ENCODE measurements at places on chromosomes 3 and 15.

- DNase-seq = no peak
These were observed 114.4 kb downstream of the PLCL2 start for GRCh38 chr3:16999161-16999560.

GRCh38 chr3:178655488-178655887 is 119.3 kb downstream of the KCNMB2 start:
- no peak for DNase-seq

DNA sequence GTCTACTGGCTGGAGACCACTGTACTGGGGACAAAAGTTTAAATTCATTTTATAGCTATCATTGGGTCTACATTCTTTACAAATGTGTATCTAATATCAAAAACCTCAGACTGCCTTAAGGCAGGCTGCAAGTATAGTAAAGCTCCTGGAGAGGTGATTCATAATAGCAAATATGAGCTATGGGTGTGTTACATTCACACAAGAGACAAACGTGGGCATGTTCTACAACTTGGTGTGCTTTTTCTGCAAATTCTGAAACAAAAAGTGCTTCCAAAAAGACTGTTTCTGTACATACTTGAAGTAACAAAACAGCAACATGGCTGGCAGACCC is 1101.4 kb downstream of the ROBO1 start:
- DNase-seq = no peak

- DNase-seq = no peak
These were observed 82.3 kb downstream of the LPP start for GRCh38 chr3:188236271-188236670.

- DNase-seq = no peak
These were observed 15.3 kb downstream of the LRRC49 start for GRCh38 chr15:70907784-70908471.

GRCh38 chr15:27743638-27744037 is 355.5 kb downstream of the OCA2 start:
- DNase-seq = no peak

DNA sequence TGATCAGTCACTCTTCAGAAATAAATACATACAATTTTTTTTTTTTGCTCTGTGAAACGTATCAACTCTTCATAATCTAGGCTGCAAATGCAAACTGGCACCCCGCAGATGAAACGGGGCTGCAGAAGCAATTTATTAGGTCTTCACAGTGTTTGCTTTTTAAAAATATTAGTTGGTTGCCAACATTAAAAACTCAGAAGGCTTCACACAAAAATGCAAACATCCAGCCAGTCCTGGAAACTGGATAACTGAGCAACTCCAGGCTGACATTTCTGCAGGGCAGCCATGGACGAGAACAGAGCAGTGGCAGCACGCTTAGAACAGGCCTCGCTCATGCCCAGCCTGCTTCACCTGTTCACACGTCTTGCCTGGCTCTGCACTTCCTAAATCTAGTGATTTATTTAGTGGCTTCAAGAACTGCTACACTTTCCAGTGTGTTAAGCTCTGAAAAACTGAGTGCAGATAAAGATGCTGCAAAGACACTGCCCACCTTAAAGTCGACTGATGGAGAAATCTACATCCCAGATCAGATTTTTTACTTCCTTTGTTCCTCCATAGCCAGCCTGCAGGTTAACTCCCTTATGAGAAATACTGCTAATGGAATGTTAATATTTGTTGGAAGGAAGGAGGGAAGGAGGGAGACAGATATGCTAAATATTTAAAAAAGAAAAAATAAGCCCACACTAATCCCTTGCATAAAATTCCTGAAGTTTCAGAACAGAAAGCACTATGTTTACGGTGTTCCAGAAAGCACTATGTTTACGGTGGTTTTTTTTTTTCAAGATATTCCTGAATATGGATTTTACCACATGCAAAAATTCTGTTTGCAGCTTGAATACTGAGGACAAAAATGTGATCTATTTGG is 53.6 kb downstream of the SETMAR start:
- DNase-seq = no peak

DNA sequence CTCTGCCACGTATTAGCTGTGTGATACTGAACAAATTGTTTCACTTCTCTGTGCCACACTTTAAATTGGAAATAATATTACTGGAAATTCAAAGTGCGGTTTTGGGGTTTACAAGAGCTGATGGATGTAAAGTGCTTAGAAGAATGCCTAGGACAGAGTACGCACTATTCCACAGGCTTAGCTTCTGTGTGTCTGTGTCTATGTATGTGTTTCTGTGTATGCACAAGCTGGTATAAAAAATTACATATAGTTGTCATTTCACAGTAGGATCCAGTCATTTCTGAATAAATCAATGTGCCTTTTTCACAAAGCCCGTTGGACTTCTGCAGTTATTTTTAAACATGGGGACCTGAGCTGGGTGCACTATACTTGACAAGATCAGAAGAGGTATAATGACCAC is 370.4 kb downstream of the TUSC7 start:
- DNase-seq = no peak

DNA sequence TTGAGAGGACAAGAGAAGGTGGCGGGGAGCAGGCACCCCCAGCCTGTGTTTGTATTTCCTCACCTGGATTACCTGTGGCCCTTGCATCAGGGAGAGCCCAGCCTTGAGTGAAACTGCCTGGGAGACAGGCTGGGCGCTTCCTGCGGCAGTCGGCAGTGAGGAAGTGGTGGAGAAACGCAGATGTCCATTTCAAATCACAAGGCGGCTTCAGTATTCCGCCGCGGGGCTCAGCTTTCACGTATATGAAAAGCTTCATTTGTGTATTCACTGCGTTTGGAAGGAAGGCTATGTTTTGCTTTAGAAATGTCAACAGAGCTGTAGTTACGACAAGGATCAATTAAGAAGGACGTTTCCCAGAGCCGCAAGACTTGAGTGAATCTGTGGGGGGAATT is 167.4 kb upstream of the CTDSPL start:
- DNase-seq = no peak

- no peak for DNase-seq
These were observed 257.3 kb downstream of the ABHD5 start for GRCh38 chr3:43948013-43948412.

DNA sequence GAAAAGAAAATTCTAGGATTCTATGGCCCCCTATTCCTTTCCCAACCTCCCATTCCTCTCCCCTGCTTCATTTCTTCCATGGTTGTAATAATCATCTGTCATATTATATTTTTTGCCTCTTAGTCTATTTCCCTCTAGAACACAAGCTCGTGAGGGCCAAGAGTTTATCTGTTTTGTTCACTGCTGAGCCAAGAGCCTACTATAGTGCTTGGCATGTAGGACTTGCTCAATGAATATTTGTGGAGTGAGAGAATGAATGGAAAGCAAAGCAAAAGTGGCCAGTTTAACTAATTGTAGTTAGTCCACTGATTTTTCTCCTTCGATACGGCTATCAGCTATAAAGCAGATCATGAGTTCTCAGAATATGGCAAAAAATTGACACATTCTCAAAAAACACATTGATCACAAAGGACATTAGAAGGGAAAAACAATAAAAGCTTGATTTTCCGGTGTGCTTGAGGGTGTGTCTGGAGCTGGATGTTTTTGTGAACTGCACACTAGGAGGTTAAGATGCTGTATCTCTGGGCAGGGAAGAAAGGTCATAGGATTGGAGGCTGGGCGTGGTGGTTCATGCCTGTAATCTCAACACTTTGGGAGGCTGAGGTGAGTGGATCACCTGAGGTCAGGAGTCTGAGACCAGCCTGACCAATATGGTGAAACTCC is 25.0 kb upstream of the CTSH start:
- DNase-seq = no peak

DNA sequence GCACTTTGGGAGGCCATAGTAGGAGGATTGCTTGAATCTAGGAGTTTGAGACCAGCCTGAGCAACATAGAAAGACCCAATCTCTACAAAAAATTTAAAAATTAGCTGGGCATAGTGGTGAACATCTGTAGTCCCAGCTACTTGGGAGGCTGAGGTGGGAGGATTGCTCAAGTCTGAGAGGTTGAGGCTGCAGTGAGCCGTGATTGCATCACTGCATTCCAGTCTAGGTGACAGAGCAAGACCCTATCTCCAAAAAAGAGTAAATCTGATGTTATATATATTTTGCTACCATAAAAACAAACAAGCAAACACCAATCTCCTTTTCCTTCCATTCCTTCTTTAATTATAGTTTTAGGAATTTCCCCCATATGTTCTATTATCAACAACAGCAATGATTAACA is 74.2 kb upstream of the RNU6-1 start:
- no peak for DNase-seq

- DNase-seq = no peak
These were observed 236.9 kb upstream of the IL12A start for GRCh38 chr3:159751752-159752151.

DNA sequence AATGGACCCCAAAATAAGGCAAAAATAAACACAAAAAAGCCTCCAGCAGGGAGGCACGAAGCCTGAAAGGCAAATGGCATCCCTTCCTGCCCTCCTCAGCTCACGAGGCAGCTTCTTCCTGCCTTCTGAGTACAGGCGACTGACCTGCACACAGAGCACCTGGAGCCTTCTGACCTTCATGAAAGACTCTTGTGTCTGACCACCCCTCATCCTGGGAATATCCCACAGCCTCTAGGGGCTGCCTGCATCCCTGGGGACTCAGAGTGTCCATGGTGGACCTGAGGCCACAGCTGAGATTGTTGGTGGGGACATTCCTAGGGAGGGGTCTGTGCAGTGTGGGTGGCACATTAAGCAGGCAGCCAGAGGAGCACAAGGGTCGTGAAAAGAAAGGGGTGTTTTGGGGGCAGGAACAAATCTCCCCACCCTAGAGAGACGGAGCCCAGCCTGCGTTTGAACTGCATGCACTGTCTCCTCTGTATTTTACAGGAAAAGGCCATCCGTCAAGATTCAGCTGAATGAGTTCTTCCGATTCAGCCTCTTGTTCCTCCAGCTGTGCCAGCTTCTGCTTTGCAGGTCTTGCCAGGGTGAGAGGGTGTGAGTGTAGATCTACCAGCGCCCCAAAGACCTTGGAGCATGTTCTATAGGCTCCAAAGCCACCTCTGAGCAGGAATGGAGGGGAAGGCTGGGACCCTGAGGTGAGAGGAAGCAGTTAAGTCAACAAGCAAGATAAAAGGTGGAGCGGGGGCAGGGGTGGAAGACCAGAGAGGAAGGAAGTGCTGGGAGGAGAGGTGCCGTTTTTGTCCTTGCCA is 80.4 kb upstream of the MEF2A start:
- DNase-seq = no peak

DNA sequence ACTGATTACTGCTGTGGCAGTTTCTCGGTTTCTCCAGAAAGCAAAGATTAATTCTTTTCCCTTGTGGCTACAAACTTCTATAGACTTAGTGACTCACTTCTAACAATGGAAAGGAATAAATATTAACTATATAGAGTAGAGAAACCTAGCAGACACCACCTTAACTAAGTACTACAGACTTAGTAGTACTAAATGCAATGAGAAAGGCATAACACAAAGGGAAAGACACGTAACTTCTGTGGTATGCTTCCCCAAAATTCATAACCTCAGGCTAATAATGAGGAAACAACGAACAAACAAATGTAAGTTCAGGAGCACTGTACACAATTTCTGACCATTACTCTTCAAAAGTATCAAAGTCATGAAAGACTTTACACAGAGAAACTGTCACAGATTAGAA is 31.2 kb downstream of the ATG3 start:
- no peak for DNase-seq

DNA sequence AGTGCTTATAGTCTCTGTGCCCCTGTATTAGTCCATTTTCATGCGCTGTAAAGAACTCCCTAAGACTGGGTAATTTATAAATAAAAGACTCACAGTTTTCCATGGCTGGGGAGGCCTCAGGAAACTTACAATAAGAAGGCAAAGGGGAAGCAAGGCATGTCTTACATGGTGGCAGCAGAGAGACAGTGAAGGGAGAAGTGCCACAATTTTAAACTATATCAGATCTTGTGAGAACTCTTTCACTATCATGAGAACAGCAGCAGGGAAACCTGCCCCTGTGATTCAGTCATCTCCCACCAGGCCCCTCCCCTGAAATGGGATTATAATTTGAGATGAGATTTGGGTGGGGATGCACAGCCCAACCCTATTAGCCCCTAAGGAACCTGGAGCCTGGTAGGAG is 243.2 kb downstream of the EDEM1 start:
- DNase-seq = no peak

DNA sequence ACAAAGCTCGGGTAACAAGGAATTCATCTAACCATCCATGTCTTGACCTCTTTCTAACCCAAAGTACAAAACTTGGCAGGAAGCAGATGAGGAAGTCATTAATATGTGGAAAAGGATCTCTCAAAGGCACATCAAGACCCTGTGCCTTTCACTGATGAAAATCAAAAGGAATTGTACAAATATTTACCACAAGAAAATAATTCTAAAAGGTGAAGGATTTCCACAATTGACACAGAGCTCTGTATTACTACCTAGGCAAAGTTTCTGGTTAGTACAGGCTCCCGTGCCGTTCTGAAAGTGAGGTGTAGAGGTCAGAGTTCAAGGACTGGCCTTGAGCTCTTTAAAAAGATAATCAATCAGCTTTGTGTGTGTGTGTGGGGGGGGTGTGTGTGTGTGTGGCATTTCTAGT is 239.7 kb upstream of the ICE2 start:
- no peak for DNase-seq

GRCh38 chr15:62777671-62778070 is 264.9 kb upstream of the TPM1 start:
- DNase-seq = peak; percentile 34
